Type B pancreatic cell (in vitro differentiated cells): ENCODE measurements at places on chromosomes 2 and 18. TPM values are rescaled to one million over a fixed set of nuclear protein-coding genes. Genes with fewer than 3 reads are reported as not detected.

GRCh38 chr2:23574919-23575654, 190.1 kb downstream of the KLHL29 start:
- H3K36me3 ChIP-seq, result no peaks in the 10 kb centered on the region
- no peak overlapping the region for H3K27ac ChIP-seq
- no peak overlapping the region for H3K4me3 ChIP-seq
- no peaks in the 10 kb centered on the region for H3K27me3 ChIP-seq
- H3K4me1 ChIP-seq, result peaks cover 23% of the 10 kb centered on the region

The TMEM237 gene
- 22.7 and 43.2 TPM in 2 replicates for total RNA-seq

The TCF23 gene
- total RNA-seq, result not detected in 2 replicates

DNA sequence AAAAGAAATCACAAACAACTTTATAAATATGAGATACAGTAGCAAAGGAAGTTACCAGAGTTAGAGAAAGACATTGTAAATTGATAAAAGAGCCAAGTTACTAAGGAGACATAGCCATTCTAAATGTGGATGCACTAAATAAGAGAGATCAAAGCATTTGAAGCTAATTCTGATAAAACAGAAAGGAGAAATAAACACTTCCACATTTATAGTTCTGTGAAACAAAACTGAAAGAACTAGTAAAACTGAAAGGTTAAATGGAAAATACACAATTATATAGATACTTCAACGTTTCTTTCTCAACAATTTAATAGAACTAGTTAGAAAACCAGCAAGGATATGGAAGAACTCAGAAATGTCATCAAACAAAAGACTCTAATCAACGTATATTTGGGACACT, 309.0 kb upstream of the CDH2 start:
- H3K4me1 ChIP-seq, result peaks cover 9% of the 10 kb centered on the region
- no peak for DNase-seq
- H3K4me3 ChIP-seq, result no peak overlapping the region

DNA sequence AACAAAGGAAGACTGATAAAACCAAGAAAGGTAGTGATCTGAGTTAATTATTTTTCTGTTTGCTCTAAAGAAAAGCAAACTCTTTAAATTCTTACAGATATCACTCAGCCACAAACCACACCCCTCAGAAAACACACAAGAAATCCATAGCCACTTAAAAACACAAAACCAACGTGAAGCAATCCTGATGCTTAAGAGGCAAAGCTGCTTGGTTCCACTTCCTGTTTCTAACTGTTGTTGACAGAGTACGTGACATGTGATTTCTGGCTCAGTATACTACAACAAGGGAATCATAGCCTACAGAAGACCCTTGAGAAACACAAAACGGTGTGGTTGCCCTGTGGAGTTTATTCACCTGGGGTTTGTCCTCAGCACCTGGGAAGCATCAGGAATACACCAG, 240.9 kb upstream of the APCDD1 start:
- no peak overlapping the region for H3K27ac ChIP-seq
- no peak overlapping the region for H3K4me3 ChIP-seq
- H3K4me1 ChIP-seq, result peaks cover 16% of the 10 kb centered on the region

The THSD7B gene
- total RNA-seq, result 2.1 and 9.8 TPM in 2 replicates

The SEMA4F gene
- total RNA-seq, result 7.1 and 17.0 TPM in 2 replicates

GRCh38 chr2:102141011-102141943, 1.3 kb upstream of the IL1R1 start:
- no peaks in the 10 kb centered on the region for H3K27me3 ChIP-seq
- H3K4me1 ChIP-seq, result peaks cover 17% of the 10 kb centered on the region
- H3K36me3 ChIP-seq, result peaks cover 7% of the 10 kb centered on the region
- DNase-seq, result no peak
- peak overlapping the region; percentile 91 for H3K4me3 ChIP-seq
- peak overlapping the region; percentile 87 for H3K27ac ChIP-seq

The RAD51AP2 gene
- total RNA-seq, result 0.12 TPM in 2 replicates

GRCh38 chr2:179963626-179964025, 43.5 kb downstream of the CWC22 start:
- H3K4me1 ChIP-seq, result no peaks in the 10 kb centered on the region
- no peak overlapping the region for H3K4me3 ChIP-seq

The RFTN2 gene
- 0.07 and 14.9 TPM in 2 replicates for total RNA-seq

GRCh38 chr2:105926960-105927678, 182.4 kb downstream of the NCK2 start:
- H3K27ac ChIP-seq, result no peak overlapping the region
- no peaks in the 10 kb centered on the region for H3K36me3 ChIP-seq
- no peak for DNase-seq
- H3K27me3 ChIP-seq, result no peaks in the 10 kb centered on the region

The CCDC68 gene
- total RNA-seq, result 2.5 TPM in 1 of 2 replicates, not detected in the other

- H3K27me3 ChIP-seq, result no peaks in the 10 kb centered on the region
- no peak overlapping the region for H3K4me3 ChIP-seq
- H3K27ac ChIP-seq, result no peak overlapping the region
- no peaks in the 10 kb centered on the region for H3K36me3 ChIP-seq
- DNase-seq, result no peak
These were observed 54.1 kb upstream of the MEX3C start for GRCh38 chr18:51251625-51252024.

DNA sequence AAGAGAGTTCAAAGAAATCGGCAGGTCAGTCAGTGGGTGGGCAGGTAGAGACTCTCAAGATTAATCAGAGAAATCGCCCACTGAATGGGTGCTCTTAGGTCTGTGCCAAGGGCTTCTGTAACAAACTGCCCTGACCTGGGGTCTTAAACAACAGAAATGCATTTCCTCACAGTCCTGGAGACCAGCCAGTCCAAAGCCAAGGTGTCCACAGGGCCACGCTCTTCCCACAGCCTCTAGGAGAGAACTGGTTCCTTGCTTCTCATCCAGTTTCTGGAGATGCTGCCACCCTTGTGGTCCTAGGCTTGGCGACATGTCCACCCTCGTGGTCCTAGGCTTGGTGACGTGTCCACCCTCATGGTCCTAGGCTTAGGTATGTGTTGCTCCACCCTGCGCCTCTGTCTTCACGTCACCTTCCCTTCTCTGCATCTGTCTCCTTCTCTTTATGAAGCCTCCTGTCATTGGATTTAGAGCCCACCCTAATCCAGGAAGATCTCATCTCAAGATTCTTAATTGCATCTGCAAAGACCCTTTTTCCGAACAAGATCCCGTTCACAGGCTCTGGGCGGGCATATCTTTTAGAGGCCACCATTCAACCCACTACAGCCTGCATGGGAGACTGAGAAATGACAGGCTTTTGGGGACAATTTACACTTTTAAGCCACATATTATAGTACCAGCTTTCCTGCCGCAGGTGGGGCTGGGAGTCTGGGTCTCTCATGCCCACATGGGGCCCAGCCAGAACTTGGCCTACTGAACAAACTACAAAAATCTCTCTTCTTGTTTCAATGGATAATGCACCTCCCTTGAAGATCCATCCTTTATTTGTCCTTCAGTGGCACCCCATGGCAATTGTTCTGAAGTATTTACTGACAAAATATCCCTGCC, 161.3 kb downstream of the ASB1 start:
- H3K36me3 ChIP-seq, result no peaks in the 10 kb centered on the region
- H3K27ac ChIP-seq, result no peak overlapping the region
- H3K4me1 ChIP-seq, result no peaks in the 10 kb centered on the region
- peaks cover 4% of the 10 kb centered on the region for H3K27me3 ChIP-seq
- no peak overlapping the region for H3K4me3 ChIP-seq

DNA sequence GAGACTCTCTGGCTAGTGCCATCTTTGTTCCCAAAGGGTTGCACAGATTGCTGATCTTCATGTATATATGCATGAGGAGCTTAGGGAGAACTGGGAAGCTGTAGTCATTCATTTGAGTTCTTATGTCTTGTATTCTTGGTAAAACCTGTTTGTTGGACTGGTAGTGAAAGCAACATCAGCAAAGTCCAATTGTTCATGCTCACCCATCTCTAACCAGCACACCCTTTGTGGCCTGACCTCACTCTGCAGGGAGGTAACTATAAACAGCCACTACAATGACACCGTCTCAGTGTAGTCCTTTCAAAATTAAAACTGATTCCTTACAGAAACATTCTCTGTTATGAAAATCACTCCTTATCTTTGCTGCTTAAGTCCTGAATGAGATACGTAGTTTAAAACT, 13.9 kb upstream of the LMAN1 start:
- no peak overlapping the region for H3K27ac ChIP-seq
- H3K27me3 ChIP-seq, result peaks cover under 1% of the 10 kb centered on the region
- H3K4me3 ChIP-seq, result no peak overlapping the region
- H3K4me1 ChIP-seq, result peaks cover 6% of the 10 kb centered on the region
- no peaks in the 10 kb centered on the region for H3K36me3 ChIP-seq

The BUB1 gene
- total RNA-seq, result 14.4 and 39.8 TPM in 2 replicates

- peaks cover 3% of the 10 kb centered on the region for H3K4me1 ChIP-seq
- no peak for DNase-seq
- H3K27ac ChIP-seq, result no peak overlapping the region
- peaks cover 4% of the 10 kb centered on the region for H3K36me3 ChIP-seq
- no peaks in the 10 kb centered on the region for H3K27me3 ChIP-seq
These were observed 60.7 kb downstream of the HAUS1 start for GRCh38 chr18:46164920-46165319.

The ACTG2 gene
- 4.2 and 13.7 TPM in 2 replicates for total RNA-seq

The CAVIN2 gene
- total RNA-seq, result 2.9 and 3.4 TPM in 2 replicates

GRCh38 chr2:159091976-159092375, 123.5 kb downstream of the TANC1 start:
- peak overlapping the region; percentile 81 for H3K27ac ChIP-seq
- peaks cover 23% of the 10 kb centered on the region for H3K36me3 ChIP-seq
- H3K4me3 ChIP-seq, result peak overlapping the region; percentile 29
- no peaks in the 10 kb centered on the region for H3K27me3 ChIP-seq
- no peak for DNase-seq

GRCh38 chr2:207469451-207469850, 60.3 kb upstream of the CREB1 start:
- no peak overlapping the region for H3K4me3 ChIP-seq
- H3K36me3 ChIP-seq, result no peaks in the 10 kb centered on the region
- no peaks in the 10 kb centered on the region for H3K27me3 ChIP-seq
- H3K4me1 ChIP-seq, result peaks cover 37% of the 10 kb centered on the region
- no peak for DNase-seq
- H3K27ac ChIP-seq, result no peak overlapping the region
